NCI-H69 (cell line): ENCODE measurements at places on chromosomes 4 and X.

DNA sequence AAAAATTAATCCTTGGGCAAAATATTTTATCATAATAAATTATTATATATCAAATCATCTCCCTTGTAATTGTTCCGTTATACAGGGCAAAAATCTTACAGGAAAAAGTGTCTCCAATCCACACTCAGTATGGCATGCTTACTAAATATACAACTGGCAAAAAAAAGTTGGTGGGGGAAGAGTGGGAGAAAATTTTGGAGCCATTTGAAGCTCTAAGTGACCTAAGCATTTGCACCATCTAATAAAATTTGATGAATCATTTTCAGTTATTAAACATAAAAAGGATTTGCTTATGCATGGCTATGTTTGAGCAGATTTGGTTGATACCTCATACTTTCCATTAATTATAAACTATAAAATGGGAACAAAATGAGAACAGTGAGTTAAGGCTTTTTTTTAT lies 68.1 kb upstream of the FAM9C start:
- DNase-seq, result no peak

DNA sequence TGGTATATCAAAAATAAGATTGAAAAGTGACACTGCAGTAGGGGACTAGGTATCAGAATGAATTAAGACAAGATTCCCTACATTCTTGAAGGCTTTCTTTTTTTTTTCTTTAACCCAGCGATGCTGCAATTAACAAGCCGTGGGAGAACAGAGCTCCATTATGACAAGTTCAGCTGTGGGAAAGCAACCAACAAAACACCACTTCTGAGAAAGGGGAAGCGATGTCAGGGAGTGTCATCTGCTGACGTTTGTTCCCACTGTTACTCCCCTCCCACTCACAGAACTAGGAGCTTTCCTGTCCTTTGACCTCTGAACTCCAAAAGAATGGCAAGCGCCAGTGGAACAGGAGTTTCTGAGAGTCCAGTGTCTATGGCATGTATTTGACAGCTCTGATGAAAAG lies 90.2 kb upstream of the SLITRK2 start:
- no peak for DNase-seq

DNA sequence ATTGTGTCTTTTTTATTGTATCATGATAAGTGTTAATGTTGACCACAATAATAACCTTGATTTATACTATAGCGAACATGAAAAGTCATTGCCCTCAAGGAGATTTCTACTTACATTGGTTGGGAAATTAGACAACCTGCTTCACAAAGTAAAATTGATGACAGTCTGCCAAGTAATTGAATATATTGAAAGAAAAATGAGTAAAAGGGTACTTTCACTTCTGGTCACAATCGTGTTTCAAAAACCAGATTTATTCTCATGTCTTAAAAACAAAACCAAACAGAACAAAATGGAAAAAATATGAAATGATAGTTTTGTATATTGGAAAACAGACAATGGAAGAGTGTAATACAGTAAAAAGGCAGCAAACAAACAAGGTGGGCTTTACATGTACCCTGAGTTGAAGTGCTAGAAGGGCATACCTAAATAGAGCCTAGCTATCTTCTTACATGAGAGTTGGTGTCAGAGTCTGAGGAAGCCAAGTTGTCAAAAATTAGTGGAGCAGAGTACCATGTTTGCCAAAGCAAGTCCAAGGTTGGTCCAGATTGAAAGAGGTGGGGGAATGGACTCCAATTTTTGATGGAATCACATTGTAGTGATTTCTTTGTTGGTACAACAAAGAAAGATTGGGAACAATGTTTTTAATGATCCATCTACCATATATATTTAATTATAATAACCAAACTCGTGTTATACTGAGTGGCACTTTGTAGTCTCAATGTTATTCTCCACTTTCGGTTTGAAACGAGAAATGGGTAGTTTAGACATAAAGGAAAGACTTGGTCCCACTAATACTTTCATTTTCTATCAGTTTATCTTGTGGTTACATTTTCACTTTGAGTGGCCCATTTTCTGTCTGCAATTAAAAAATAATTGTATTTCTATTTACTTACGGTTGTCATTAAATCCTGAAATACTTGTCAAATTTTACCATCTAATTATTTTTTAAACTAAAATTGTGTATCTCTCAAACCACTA lies 775.6 kb downstream of the STIM2 start:
- DNase-seq, result no peak

- no peak for DNase-seq
Observed at GRCh38 chr4:184939978-184940377, 78.3 kb upstream of the HELT start.

GRCh38 chrX:24339911-24340310 lies 20.5 kb upstream of the SUPT20HL1 start:
- no peak for DNase-seq
